ENCODE measurements at places on chromosomes 1 and 21.
A peak's percentile ranks its signal among the peaks of the same experiment; 100 is the strongest.

DNA sequence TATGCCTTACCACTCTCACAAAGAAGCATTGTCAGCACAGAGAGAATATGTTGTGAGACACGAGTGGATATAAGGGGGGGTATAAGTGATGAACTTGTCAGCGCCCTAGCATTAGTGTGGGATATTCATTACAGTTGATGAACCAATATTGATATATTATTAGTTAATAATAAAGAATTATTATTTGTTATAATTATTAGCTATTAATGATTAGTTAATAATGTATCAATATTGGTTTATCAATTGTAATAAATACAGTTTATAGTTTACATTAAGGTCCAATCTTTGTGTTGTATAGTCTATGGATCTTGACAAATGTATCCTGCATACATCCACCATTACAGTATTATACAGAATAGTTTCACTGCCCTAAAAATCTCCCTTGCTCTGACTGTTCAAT, 120.2 kb upstream of the NCAM2 start:
- DNase-seq: no peak

DNA sequence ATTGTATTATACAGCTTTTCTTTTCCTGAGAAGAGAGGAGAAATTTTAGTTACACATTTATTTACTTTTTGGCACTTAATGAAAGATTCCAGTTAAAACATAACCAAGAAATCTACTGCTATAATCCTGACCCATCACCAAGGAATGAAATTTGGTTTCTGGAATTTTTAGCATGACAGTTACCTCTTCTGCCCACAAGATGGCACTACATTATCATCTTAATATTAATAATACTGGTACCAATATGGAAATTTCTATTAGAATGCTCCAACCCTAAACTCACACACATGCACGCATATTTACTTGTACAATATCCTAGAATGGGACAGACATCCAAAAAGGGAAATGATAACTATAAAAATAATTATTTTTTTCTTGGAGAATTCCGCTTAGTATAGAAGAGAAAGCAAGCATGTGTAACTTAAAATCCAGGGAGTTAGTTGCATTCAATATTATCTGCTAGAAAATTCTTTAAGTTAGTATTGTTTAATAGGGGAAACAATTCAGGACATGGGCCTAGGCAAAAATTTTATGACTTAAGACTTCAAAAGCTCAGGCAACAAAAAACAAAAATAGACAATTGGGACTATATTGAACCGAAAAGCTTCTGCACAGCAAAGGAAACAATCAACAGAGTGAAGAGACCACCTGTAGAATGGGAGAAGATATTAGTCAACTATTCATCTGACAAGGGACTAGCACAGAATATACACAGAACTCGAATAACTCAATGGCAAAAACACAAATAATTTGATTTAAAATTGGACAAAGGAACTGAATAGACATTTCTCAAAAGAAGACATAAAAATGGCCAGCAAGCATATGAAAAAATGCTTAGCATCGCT, 37.4 kb downstream of the MAP3K21 start:
- DNase-seq: no peak

GRCh38 chr1:204891860-204892259, 21.2 kb downstream of the NFASC start:
- no peak for DNase-seq

DNA sequence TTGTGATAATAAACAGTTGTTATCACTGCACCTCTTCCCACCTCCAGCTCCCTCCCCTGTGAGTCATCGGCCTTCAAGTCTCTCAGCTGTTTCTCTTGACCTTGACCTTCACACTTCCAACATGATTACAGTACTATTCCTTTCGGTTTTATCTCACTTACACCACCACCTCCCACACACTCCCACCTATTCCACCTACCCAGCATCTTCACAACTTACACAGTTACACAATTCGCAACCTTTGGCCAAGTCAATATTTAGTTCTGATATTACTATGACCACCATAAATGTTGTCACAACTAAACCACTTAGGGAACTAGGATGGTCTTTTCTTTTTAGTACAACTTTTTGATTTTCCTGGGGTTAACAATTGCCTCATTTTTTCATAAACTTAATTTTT, 60.2 kb downstream of the RIPK4 start:
- no peak for DNase-seq

GRCh38 chr21:33411949-33412430, 8.8 kb downstream of the IFNGR2 start:
- no peak for DNase-seq

DNA sequence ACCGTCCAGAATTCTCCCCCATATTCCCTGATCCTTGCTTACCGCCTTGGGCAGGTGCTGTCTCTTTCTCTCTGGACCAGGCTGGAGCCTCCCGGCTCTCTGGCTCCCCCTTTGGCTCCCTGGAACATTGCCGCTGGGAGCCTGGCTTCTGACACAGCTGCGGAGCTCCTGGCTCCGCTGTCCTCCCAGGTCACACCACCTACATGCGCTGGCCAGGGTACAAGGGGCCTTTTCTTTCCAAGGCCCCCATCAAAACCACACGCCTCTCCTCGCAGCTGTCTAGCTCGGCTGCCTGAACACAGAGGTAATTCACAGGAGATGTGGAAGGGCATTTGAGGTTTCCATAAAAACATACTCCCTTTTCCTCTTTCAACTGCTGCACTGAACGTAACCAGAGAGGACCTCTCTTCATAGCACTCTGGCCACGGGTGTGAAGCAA, 7.5 kb upstream of the ZNF648 start:
- DNase-seq: peak; percentile 65

- no peak for DNase-seq
Measured at GRCh38 chr1:54378874-54379554, 27.2 kb downstream of the SSBP3 start.

DNA sequence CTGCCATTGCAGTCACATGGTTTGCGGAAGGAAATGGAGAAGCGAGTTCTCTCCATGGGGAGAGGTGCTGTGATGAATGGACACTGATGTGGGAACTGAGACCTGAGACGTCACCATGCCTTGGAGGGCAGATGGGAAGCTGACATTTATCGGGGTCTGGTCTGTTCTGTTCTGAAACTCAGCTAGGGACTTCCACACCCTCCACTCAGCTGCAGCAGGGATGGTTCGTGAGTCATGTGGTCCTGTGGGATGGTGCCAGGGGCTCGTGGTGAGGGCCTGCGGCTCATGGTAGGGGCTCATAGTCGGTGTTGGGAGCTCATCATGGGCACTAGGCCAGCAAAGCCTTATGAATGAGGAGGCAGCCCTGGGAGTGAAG, 6.1 kb downstream of the GPR137B start:
- DNase-seq: no peak

GRCh38 chr1:3462356-3463012, 8.0 kb downstream of the ARHGEF16 start:
- DNase-seq: peak; percentile 1
